Renal cortex interstitium (tissue), 15 donors: ENCODE measurements at places on chromosomes 16 and 17.

GRCh38 chr16:81708266-81709015 is 70.7 kb upstream of the PLCG2 start:
- DNase-seq, result no peak

DNA sequence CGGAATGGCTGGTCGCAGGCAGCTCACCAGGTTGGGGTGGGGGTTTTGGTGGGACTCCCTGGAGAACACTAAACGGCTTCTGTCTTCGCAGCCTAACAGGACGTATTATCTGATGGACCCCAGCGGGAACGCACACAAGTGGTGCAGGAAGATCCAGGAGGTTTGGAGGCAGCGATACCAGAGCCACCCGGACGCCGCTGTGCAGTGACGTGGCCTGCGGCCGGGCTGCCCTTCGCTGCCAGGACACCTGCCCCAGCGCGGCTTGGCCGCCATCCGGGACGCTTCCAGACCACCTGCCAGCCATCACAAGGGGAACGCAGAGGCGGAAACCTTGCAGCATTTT is 59.7 kb downstream of the PDPK1 start:
- DNase-seq, result no peak

GRCh38 chr17:29378500-29378899 is 11.7 kb upstream of the TAOK1 start:
- no peak for DNase-seq

- DNase-seq, result no peak
Measured at GRCh38 chr17:49338883-49339282, 23.2 kb downstream of the ZNF652 start.

GRCh38 chr17:47811709-47812108 is 9.9 kb downstream of the OSBPL7 start:
- DNase-seq, result no peak

DNA sequence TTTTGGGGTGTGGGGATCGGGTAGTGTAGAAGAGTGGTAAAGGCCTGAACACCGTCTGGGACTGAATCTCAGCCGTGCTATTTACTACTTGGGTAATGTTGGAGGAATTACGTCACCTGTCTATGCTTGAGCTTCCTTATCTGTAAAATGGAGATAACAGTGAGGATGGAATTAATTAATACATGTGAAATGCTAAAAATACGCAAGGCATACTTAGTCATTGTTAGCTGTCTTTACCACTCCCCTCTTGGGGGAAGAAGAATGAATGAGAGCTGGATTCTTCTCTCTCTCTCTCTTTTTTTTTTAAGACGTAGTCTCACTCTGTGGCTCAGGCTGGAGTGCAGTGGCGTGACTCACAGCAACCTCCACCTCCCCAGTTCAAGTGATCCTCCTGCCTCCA is 41.1 kb upstream of the TANGO6 start:
- DNase-seq, result no peak

DNA sequence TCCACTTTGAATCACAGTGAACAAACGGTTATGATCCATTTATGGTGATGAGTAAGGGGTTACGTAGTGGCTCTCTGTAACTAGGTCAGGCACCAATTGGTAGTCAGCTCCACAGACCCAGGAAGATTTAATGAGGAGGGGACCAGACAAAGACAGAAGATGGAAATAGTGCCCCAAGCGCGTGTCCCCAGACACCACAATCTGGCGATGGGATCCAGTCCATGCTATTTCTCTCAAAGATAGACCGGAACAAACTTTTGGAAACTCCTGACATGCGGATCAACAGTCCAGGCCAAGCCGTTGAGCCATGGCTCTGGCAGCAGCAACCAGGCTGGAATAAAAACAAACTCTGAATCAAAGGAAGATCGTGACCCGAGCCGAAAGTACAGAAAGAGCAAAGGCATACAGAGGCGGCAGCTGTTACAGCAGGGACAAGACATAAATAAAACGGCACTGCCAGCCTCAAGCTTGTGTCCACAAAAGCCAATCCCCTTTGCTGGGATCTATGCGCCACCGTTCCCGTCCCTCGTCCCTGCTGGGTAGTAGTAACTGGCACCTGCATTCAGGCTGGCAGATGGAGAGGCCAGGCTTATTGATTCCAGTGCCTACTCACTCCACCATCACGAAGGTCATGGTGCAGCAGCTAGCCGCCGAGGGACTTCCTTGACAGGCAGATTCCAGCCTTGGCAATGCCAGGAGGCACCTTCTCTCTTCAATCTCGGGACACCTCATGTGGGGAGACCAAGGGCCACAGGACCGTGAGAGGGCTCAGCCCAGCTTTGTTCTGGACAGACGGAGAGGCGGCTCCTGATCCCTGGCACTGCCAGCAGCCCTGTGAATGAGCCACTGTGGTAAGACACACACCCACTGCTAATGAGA is 50.2 kb downstream of the CDH11 start:
- no peak for DNase-seq

DNA sequence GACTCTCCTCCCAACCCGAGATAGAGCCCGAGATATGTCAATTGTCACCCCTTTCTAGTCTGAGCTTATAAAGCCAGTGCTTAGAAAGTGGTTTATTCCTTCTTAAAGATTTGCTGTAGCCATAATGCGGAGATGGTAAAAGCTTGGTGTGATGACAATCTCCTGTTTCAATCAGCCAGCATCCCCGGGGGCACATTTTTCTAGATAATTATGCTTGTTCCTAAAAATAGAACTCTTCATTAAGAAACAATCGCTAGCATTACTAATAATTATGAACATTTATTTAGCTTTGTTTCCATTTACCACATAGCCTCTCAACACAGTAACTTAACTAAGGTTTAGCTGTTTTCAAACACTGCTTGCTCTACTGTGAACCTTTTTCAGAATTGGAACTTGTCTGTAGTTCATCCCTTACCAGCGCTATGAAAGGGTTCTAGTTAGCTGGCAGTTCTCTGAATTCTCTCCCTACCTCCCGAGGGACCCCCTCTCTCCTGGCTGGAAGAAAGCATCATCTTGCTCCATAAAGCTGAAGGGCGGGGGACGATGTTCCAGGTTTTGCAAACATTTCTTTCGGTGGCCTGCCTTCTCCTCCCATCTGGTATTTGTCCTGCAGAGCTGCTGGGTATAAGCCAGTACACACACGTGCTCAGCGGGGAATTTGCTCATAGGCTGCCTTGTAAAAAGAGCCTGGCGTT is 922 bp upstream of the MRPL58 start:
- no peak for DNase-seq

GRCh38 chr16:2497116-2497630 is 16.6 kb upstream of the ATP6V0C start:
- DNase-seq, result no peak

DNA sequence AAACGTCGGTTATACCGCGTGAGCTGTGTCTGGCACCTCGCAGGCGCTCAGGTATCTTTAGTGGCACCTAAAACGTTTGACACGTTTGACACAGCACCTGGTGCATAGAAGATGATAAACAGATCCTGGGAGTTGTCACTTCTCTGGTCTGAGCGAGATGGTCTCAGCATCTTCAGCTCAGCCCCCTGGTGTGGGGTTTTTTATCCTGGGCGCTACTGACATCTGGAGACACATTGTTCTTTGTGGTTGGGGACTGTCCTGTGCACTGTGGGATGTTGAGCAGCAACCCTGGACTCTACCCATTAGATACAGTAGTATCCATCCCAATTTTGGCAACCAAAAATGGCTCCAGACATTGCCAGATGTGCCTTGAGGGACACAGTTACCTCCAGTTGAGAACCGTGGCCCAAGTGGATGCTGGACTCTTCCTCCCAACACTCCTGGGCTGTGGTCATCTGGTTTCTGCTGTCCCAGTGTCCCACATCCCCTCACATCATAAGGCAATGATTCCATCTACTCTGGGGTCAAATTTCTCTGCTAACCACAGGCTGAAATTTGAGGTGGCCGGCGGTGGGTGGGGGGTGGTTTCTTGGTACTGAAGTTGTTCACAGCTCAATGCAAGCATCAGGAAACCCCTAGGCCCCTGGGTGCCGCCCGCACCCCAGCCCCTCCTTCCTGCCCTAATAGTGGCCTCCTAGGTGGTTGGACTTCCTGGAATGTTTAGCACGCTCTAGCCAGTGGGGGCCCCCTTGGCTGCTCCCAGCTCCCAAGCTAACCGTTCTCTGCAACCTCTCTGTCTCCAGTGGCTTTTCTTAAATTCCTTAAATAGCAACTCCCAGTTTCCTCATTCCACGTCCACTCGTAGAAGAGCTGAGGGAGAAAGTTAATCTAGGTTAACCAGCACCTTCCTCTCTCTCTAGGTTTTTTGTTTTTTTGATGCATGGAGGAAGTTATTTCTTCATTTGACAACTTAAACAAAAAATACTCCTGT is 124.8 kb downstream of the ABCC1 start:
- DNase-seq, result no peak

- no peak for DNase-seq
Measured at GRCh38 chr16:10965440-10966061, 21.2 kb downstream of the CLEC16A start.

DNA sequence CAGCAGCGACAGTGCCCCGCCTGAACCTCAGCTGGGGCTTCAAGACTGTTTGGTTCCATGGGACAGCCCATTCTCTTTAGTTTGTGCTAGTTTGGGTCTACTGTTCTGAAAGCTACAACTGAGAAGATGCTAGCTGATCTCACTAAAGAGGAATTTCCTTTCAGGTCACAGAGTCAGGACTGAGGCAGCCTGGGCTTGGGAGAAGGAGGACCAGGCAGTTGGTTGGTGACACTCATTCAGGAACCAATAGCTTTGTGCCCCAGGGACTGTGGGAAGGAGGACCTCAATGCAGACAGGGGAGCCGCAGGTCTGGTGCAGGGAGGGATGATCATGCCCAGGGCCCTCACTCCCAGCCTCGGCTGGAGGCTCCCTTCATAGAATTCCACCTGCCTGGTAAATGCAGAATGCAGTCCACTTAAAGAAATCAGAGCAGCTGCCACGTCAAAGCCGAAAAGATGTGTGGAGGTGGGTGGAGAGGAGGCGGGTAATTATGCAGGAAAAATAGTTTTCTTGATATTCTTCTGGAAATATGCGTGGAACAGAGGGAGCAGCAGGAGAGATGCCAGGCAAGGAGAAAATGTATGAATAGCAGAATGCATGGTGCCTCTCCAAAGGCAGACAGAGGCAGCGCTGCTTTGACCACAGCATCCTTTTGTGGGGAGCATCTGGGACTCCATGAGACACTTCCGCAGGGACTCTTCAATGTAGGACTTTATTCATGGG is 32.6 kb upstream of the ZFP90 start:
- DNase-seq, result no peak

DNA sequence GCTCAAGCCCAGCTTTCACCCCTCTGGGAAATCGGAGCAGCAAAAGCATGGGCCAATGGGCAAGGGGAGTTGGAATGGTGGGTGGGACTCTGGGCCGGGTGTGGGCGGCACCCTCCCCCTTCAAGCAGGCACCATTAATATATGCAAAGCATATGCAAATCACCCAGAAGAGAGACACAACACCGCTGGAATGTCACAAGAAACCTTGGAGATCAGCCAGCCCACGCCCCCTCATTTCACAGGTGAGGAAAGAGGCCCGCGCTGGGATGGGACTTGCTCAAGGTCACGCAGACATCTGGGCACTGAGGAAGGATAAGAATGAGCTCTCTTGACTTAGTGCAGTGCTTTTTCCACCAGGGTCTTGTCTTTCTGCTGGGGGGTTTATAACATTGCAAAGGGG is 4.8 kb downstream of the SRCIN1 start:
- DNase-seq, result no peak

- DNase-seq, result no peak
Measured at GRCh38 chr16:30351001-30351441, 4.1 kb downstream of the CD2BP2 start.

GRCh38 chr16:67881621-67882161 is 3.0 kb upstream of the NRN1L start:
- no peak for DNase-seq

DNA sequence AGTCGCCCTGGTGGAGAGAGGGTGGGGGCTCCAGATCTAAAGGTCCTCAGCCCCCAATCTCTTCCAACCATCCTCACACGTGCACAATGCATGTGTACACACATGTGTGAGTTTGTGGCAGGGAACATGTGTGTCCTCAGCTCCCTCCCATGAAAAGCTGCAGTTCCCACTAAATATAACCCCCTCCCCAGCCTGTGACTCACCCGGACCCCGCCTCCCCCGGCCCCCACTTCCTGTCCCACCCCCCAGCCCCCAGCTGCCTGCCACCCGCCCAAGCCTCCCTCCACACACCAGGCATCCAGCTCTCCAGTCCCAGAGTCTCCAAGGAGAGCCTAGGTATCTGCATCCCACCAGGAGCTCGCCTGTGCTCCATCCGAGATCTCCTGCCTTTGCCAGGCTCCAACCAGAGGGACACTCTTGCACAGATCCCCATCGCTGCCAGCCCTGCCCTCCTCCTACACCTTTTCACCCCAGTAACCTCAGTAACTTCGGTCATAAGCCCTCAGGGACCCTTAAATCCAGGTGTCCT is 3.9 kb downstream of the DLG4 start:
- no peak for DNase-seq

GRCh38 chr17:54353789-54354525 is 531.2 kb downstream of the KIF2B start:
- DNase-seq, result no peak

DNA sequence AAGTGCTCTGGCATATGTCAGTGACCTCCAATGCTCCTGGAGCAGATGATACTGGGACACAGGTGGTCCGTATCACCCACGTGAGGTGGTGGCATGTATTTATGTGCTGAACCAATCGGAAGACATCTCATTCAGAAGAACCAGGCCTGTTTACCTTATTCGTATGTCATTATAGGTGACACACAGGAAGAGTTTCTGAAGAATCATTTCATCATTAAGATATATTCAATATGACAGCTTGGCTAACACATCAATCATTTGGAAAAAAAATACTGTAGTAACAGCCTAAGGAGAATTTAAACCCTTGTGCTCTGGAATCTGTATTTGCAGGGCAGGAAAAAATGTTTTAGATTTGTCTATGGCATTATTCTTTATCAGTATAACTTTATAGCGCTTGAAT is 44.6 kb downstream of the RBFOX1 start:
- DNase-seq, result no peak

GRCh38 chr17:46764709-46765401 is 53.6 kb downstream of the WNT3 start:
- DNase-seq, result no peak

GRCh38 chr16:74651841-74652240 is 14.8 kb downstream of the RFWD3 start:
- no peak for DNase-seq

- DNase-seq, result no peak
Measured at GRCh38 chr17:59757470-59757869, 50.0 kb downstream of the VMP1 start.

DNA sequence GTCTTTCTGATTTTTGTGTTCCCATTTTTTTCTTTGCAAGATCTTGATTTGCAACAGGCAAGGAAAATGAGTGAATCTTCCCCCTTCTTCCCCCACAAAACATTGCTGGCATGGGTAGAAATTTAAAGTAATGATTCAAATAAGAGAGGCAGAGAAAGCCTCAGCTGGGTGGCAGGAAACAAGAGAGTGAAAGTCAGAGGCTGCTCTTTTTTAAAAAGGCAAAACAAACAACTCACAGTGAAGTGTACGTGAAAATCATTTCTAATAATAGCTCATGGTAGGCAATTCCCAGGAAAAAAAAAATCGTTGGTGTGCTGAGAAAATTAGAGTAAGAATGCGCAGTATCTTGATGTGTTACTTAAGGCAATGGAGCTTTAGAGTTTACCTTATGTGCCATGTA is 229.5 kb downstream of the FTO start:
- no peak for DNase-seq
